ENCODE measurements at places on chromosomes 7 and 10.

GRCh38 chr7:35991511-35992232, 161.4 kb upstream of the EEPD1 start:
- no peak for DNase-seq

DNA sequence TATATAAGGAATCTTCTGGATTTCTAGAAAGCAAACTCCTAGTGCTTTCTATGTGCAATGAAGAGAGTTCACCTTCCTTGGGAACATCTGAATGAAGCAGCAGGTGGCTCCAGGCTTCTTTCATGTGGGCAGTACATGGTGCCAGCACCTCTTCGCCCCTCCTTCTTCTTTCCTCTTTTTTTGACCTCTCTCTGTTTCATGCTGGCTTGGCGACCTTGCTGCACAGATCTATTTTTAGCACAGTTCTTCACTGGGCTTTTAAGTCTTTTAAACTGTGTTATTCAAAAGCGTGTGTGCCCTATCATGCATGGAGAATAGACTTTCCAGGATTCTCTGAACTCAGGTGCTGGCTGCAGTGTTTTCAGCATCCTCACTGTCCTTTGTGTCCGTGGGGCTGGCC, 400.3 kb upstream of the PRKCQ start:
- no peak for DNase-seq

DNA sequence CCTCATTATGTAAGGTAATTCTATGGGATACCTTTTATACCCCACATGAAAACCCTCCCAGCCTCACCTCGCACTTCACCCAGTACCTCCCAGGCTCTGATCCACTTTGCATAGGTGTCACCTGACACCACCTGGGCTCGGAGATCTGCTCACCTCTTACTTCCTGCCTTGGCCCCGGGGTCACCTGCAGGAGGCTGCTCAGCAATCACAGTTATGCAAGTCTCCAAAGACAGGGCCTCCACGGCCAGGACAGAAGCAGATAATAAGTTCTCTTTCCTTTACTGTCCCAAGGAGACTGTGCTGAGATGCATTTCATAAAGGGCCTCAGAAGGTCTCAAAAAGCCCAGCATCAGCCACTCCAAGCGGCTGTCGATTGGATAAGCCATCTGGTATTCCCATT, 112.4 kb upstream of the PPP2R2D start:
- DNase-seq, result no peak

GRCh38 chr10:74500816-74501215, 325.6 kb upstream of the KAT6B start:
- no peak for DNase-seq

All from NCI-H1417 treated with DMSO at 0.1 percent for 48 hours (cell line).